ENCODE measurements at places on chromosomes 12 and 14.

GRCh38 chr12:117042171-117042842 lies 56.9 kb downstream of the TESC start:
- no peak for DNase-seq

- DNase-seq: no peak
Observed at GRCh38 chr14:101839236-101839635, 77.7 kb downstream of the PPP2R5C start.

- no peak for DNase-seq
Observed at GRCh38 chr14:96121660-96122395, 82.7 kb downstream of the C14orf132 start.

DNA sequence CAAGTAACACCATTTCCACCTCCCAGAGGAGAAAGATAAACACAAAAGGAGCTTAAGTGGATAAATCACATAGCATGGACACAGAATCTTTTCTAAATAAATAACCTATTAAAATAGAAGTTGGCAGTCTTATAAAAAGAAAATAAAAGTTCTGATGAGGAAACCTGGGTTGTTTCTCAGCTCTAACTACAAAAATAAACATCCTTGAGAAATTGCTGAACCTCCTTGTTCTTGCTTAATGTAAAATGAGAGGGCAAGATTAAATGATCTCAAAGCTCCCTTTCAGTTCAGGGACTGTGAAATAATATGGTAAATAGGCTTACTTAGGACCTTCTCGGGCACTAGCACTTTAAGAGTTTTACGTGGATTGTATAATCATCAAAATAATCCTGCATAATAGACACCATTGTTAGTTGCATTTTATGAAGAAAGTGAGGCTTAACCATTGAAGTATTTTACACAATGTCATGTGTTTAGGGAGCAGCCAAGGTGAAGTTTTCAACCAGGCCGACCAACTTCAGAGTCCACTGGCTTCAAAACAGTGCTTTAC lies 214.0 kb upstream of the NOVA1 start:
- no peak for DNase-seq

- no peak for DNase-seq
Observed at GRCh38 chr14:100626614-100627013, 39.4 kb upstream of the BEGAIN start.

- no peak for DNase-seq
Observed at GRCh38 chr12:14171106-14171505, 189.7 kb upstream of the GRIN2B start.

DNA sequence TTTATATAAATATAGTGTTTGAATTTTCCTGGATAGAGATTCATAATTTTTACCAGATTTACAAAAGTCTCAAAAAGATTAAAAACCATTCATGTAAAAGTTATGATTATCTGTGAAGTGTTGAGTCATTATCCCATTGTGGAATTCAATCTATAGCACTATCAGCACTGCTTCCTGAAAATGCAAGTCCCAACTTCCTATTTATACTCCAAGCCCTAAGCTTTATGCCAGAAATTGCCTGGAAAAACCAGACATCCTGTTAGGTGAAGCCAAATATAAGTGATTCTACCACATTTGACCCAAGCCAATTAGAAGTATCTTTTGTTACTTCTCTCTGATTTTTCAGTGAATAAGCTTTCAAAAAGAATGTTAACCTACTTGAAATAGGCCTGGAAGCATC lies 129.1 kb downstream of the GPR135 start:
- DNase-seq: no peak

- DNase-seq: no peak
Observed at GRCh38 chr12:18864900-18865561, 127.1 kb downstream of the CAPZA3 start.

- peak; percentile 70 for DNase-seq
Observed at GRCh38 chr12:124940393-124941169, 26.1 kb upstream of the UBC start.

DNA sequence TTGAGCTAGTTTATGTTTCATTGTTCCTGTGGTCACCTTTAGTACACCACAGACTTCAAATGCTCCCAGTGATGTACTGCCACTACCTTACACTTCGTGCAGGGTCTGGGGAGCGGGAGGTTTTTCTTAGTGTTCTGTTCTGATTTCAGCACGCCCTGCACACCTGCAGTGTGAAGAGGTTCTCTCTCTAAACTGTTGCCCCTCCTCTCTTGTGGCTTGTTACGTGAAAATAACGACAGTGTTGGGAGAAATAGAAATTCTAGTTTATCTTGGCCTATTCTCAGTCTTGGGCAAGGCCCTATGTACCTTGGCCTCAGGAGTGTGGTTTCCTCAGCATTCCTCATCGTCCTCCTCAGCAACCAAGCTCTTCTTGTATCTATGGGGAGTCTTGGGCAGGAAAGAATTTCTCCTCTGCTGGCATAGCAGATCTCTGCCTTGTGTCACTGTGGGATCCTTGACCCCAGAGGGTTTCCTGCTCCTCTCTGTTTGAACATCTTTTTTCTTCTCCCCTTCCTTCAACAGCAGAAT lies 48.6 kb downstream of the EIF2S3B start:
- no peak for DNase-seq

DNA sequence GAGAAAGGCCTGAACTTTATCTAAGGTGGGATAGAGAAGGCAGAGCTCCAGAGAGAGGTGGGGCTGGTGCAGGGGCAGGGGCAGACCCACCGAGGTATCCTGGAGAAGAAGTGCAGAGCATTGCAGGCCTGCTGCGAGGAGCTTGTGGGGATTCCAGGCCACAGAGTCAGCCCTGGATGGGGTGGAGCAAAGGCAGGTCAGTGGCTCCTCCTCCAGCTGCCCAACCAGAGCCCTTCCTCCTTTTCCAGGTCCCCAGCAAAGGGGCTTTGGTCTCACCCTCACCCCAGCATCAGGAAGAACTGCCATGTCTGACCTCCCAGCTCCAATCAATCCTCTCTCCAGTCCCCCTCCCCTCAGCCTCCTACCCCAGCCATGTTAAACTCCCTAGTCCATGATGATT lies 19.8 kb upstream of the ZNF740 start:
- DNase-seq: no peak
